ENCODE measurements at places on chromosomes 4 and X. TPM values are rescaled to one million over a fixed set of nuclear protein-coding genes. Genes with fewer than 3 reads are reported as not detected.

GRCh38 chrX:124346117-124346876 is at the start of gene SH2D1A:
Gene SH2D1A (plus strand): TSS chrX:124346563. CDS start chrX:124346643, 80 bp downstream.
- no peak for DNase-seq

DNA sequence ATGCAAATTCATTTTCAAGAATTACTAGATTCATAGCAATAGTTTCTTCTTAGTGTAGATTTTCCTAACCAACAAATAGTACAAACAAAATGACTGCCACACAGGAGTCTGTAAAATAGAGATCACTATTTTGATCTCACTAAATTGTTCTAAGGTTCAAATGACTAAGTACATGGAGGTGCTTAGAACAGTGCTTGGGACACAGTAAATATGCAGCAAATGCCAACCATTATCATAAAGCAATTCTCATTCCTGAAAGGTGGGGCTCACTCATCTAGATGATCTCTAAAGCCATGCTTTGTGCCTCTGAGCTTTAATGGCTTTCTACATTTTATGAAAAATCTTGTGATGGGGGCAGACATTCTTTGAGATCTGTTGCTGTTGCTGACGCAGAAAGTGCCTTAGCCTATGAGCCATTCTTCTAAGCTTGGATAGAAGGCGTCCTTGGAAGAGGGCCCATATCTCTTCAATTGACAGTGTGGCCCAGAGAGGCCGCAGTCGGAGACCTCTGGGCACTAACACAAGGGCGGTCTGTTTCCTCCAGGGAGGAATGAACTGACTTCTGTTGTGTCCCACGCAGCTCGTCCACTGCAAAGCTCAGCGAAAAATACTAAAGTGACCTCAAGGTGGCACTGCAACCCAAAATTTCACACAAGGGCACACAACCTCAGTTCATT is 23.5 kb downstream of the TLR10 start:
- no peak for DNase-seq

- no peak for DNase-seq
Measured at GRCh38 chrX:46713672-46714490, 45.0 kb downstream of the SLC9A7 start.

DNA sequence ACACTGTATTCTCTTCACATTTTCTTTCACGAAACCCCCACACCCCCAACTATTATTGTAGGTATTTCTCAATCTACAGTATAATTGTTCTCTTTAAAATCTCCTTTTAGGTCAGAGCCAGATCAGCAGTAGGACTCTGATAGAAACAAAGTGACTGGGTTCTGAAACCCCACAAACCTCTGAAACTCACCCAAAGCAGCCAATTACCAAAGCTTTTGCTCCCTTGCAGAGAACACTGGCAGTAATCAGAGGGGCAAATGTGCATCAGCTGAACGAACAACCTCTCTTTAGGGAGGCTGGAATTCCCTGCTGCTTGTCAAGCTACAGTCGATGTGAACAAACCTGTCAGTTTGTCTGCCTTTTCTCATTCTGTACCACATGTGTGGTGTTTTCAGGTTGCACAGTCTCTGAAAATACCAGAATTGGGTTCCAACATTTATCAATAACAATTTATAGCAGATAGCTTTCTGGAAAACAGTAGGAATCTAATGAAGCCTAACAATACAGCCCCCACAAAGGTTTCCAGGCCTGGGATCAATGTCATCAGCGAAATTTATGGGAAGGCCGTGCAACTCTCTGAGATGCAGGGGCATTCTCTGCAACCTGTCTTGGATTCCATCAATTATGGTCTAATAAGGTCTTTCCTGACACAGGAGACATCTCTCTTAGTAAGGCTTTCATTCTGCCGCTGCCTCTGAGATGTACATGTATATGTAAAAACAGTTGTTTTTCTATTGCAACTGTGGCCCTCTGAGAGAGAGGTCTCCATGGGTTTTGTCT is 395.9 kb downstream of the GPAT3 start:
- DNase-seq, result no peak

DNA sequence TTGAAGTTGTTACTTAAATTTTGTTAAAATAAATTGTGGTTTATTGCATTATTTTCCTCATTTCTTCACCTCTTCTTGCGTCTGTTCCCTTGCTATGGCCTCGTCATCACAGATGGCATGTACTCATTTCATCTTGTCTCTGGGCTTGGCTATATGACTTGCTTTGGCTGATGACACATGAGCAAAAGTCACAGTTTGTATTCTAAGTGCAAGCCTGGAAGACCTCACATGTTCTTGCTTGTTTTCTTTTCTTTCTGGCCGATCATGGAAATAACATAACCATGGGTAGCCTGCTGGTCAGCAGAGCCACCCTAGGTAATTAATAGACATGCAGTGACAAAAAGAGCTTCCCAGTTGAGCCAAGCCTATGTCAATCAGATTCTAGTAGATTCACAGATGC is 527.9 kb downstream of the SPRY1 start:
- DNase-seq, result no peak

- DNase-seq, result no peak
Measured at GRCh38 chr4:119508281-119508680, 120.3 kb downstream of the PDE5A start.

DNA sequence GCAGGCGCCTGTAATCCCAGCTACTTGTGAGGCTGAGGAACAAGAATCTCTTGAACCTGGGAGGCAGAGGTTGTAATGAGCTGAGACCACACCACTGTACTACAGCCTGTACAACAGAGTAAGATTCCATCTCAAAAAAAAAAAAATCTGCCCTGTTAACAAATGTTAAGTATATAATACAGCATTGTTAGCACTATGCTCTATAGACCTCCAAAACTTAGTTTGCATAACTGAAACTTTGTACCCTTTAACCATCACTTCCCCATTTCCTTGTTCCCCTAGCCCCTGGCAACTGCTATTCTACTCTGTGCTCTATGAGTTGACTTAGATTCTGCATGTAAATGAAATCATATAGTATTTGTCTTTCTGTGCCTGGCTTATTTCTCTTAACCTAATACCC is 76.7 kb downstream of the TAB3 start:
- DNase-seq, result no peak

DNA sequence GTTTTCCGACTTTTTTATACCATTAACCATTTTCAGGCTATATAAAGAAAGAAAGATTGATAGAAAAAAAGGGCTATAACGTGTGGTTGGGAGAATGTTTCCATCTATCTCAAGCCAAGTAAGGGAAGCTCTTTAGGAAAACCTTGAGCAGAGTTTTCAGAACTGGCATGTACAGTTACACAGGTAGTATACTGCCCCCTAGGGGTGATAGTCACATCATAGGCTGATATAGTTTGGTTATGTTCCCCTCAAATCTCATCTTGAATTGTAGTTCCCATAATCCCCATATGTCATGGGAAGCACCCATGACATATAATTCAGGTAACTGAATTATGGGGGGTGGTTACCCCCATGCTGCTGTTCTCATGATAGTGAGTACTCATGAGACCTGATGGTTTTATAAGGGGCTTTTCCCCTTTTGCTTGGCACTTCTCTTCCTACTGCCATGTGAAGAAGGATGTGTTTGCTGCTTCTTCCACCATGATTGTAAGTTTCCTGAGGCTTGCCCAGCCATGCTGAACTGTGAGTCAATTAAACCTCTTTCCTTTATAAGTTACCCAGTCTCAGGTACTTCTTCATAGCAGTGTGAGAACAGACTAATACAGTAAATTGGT is 186.8 kb downstream of the TMA16 start:
- no peak for DNase-seq

DNA sequence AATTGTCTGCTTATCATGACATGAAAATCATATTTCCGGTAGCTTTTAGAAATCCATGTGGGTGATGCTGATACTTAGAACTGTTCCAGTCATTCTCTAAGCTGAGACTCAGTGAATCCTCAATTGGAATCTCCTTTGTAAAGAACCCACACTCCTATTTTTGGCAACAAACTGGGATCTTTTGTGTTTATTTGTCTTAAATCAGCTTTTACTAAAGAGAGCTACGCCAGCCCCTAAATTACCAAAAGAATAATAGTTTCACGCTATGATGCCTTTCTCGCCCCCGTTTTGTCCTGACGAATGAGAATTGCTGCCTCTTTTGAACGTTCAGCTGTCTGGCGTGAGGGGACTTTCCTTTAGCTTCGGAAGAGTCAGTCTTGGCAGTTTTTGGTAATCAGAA is 195.9 kb downstream of the SHOX start:
- DNase-seq, result no peak

- no peak for DNase-seq
Measured at GRCh38 chrX:129653971-129654651, 645 bp downstream of the APLN start.

DNA sequence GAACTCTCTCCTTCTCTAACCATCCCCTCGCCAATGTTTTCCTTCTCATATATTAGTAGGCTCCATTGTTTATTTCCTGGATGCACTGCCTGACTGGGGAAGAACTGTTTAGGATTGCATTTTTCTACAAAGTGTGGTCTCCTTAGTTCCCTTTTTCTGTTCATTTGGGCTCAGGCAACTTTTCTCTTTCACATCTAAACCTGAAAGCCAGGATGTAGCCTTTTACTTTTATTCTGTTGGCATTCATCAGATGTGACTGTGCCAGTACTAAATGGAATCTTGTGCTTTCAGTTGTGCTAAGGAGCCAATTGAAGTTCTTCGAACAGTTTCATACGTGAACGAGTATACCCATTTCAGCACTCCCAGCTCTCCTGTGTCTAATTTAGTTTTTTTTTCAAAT is 59.8 kb downstream of the DDIT4L start:
- DNase-seq, result no peak

DNA sequence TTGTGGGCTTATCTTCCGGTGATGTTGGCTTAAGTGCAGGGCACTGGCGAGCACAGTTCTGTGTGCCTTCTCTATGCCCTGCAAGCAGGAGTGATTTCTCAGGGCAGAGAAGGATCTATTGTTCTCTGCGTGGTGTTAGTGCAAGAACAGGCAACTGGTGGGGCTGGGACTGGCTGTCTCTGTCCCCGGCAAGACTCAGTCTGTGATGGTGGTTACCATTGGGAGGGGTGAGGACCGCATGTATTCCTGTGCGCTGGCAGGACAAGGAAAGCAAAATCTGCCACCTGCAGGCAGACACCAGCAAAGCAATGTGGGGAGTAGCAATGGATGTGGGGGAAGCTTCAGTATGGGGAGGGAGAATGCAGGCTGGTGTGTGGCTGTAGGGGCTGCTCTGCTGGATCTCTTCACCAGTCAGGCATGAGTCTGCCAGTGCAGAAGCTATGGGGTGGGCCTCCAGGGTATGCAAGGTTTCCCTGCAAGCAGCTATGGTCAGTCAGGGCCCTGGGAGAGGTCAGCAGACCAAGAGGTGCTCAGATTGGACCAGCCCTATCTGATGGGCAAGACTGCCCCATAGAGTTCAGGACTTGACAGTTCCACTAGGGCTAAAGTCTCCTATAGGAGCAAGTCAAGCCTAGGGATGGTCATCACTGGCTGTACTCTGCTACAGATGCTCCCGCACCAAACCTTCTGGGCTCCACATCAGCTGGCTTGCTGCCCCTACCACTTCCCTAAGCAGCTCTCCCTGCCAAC is 16.8 kb downstream of the PF4 start:
- no peak for DNase-seq

DNA sequence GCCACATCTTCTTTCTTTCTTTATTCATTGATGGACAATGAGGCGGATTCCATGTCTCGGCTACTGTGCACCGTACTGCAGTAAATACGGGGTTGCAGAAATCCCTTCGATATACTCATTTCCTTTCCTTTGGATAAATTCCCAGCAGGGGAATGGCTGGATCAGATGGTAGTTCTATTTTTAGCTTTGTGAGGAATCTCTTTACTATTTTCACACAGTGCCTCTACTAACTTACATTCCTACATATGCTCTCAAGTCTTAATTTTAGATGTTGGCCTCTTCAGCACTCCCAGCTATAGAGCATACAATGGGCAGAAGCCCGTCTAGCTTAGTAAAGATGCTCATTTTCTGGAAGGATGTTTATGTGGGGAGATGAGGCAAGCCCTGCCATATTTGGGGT is 317.4 kb downstream of the ASMT start:
- no peak for DNase-seq

GRCh38 chr4:80096175-80096850 is 23.3 kb upstream of the ANTXR2 start:
- DNase-seq, result no peak

GRCh38 chrX:113384628-113385027 is 544.0 kb upstream of the AMOT start:
- peak; percentile 63 for DNase-seq

- DNase-seq, result no peak
Measured at GRCh38 chr4:2286904-2287593, 25.1 kb upstream of the MXD4 start.

DNA sequence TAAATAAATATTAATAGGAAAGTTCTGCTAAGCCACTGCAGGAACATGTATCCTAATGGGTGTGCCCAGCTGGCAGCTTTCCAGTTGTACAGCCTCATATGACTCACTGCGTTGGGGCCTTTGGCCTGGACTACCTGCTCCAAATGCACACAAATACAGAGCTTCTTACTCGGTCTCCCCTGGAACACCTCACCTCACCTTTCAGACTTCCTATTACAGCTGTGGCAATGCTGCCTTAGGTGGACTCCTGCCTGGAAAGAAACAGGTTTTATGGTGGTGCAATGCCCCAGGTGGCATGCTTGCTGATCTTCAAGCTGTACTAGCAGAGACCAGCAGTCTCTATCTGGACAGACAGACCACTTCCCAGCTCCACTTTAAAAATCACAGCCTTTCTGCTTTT is 85.7 kb upstream of the EXOC1L start:
- DNase-seq, result no peak

DNA sequence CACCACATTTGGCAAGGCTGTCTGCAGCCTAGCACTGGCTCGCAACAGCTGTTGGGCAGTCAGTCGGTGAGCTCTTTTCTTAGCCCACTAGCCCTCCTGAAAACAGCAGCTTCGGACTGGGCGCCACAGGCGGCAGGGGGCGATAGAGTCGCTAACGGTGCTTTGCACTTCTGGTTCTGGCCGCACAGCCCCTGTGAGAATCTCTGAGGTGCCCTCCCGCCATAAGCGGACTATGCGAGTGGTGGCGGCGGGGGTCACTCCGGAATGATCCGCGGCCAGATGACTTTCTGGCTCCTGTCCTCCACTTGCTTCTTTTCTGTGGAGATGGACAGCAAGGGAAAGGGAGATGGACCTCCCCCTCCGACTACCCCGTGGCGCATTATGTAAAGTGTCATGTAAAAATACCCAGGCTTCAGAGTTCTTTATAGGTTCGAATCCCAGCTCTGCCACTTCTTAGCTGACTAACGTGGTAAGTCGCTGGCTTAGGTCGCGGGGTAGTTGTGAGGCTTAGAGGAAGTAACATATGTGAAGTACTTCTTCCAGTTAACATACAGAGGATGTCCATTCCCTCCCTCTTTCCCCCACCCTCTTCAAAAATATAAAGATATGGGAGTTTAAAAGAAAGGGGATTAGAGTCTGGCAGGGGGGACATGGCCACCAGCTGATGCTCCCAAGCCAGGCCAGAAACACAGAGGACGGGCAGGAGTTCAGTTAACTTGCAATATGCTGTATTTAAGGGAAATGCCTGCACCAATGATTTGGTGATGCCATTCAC is 11.0 kb downstream of the ARHGAP36 start:
- no peak for DNase-seq

The DDX3X gene
- total RNA-seq, result 300 TPM

The CTAG2 gene
- not detected for total RNA-seq

The CPZ gene
- not detected for total RNA-seq

The NIPAL1 gene
- 1.6 TPM for total RNA-seq

The PRSS48 gene
- not detected for total RNA-seq

The MAGIX gene
- total RNA-seq, result 0.59 TPM

The MAP9 gene
- total RNA-seq, result 0.04 TPM

The CSN1S1 gene
- total RNA-seq, result not detected

The KLB gene
- total RNA-seq, result not detected

The PDE5A gene
- total RNA-seq, result 6.4 TPM

The WNK3 gene
- total RNA-seq, result 2.3 TPM

The HTT gene
- 21.8 TPM for total RNA-seq

The SRPX2 gene
- total RNA-seq, result 73.3 TPM

The TMPRSS11B gene
- not detected for total RNA-seq

The GAGE13 gene
- total RNA-seq, result not detected

The ARL9 gene
- total RNA-seq, result 0.07 TPM
